ENCODE measurements at places on chromosomes 1 and 21. TPM values are rescaled to one million over a fixed set of nuclear protein-coding genes. Genes with fewer than 3 reads are reported as not detected.

Gene ZSCAN20
- 4.1 TPM for total RNA-seq

Gene ACOT7
- 10.0 TPM for total RNA-seq

DNA sequence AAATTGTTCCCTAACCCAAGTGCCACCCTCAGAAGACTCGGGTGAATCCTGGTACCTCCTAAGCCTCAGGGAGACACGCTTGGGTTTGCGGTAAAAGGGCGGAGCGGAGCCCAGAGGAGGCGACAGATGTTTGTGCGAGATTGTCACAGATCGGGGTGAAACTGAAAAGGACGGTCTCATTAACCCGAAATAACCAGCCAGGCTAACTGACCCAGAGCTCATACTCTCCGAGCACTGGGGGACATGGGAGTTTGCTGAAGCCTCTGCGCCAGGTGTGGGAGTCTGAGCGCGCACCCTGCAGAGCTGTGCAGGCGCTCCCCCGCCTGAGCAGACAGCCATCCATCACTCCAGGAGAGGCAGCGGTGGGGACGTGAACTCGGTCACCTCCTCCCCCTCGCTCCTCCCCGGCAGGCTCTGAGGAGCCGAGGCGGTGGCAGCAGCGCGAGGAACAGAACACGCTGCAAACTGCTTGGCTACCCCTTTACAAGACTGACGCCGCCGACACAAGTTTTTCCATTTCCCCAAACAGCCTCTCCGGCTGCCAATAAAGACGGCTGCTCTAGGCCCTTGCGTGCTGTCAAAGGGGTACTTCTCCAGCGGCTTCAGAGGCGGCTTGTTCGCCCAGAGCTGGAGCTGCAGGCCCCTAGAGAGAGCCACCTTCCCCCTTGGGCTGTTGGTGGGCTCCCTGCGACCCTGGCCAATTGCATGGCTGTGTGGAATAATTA, 43.5 kb downstream of the RRAGC start:
- peak; percentile 27 for DNase-seq

Gene KIF26B
- total RNA-seq = 5.8 TPM

DNA sequence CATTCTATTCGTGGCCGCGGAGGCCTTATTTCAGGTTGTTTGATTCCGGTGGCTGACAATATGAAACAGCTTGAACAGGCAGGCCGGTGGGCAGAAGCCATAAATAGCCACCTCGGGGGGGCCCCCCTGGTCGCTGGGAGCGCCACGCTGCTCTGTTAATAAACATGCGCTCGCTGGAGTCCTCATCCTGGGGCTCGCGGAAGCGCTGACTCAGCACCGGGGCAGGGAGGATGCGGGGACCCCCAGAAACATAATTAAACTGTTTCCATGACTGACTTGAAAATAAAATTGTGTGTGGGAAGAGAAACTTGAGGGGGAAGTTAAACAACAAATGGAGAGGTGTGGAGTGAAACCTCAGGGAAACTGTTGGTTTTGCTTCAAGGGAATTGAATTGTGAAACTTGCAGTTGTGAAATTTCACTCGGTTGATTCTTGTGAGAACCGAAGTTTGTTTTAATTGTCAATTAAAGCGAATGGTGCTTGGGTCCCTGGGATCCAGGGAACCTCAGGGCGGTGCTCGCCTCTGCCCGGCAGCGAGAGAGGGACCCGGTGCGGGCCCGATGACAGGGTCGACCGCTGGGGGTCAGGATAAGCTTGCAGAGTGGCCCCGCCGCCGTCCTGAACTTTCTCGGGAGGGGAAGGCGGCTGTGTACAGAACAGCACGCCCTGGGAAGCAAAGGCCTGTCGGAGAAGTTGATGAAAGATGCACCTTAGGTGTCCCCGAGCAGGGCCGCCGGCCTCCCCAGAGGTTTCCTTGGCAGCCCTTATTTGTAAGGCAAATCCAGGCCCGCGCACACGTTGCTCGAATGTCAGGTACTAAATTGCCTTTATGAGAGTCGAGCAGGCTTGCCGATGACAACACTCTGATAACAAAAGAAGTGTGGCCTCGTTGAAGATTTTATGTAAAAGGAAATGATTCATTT, 176.9 kb upstream of the LMO4 start:
- peak; percentile 26 for DNase-seq

- DNase-seq = peak; percentile 40
Measured at GRCh38 chr1:25065795-25066238, 135.7 kb upstream of the RUNX3 start.

DNA sequence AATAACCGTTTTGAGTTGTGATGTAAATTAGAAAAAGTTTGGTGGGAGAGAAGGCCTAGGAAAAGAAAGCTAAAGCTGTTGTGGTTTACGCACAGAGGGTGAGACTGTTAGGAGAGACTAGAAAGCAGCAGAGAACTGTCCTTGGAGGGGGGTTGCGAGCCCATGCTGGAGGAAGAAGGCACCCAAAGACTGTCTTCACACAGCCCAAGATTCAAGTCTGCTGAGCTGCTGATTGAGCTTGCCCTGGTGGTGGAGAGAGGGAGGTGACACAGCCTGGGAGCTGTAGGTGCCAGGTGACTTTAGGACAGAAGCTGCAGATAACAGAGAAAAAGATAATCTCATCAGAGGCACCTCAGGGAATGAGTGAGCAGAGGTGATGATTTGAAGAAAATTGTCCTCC, 18.3 kb upstream of the TLR5 start:
- no peak for DNase-seq

GRCh38 chr1:64542118-64542517, 72.2 kb downstream of the CACHD1 start:
- DNase-seq = no peak

GRCh38 chr1:101071470-101071891, 45.9 kb upstream of the DPH5 start:
- DNase-seq = no peak

Gene LCE1B
- 1.9 TPM for total RNA-seq

DNA sequence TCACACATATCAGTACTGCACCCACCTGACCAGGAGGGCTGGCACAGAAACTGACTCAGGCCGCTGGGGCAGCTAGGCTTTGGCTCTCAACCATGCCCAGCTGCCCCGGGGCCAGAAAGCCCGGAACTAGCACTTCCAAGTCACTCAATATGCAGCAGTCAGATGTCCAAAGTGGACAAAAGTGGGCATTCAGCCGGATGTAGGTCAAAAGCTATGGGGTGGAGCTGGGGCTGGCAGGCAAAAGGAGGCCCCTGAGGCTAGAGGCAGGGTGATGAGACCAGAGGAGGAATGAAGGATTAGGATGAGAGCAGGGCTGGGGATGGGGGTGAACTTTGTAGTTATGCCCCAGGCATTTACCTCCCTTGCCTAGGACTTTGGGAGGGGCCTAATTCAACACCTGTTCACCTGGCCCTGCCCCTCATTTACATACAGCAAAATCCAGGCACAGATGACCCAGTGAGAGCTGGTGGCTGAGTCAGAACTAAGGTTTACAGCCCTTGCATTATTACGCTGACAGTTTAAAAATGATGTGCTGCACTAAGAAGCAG, 30.7 kb upstream of the EDN2 start:
- DNase-seq = no peak

DNA sequence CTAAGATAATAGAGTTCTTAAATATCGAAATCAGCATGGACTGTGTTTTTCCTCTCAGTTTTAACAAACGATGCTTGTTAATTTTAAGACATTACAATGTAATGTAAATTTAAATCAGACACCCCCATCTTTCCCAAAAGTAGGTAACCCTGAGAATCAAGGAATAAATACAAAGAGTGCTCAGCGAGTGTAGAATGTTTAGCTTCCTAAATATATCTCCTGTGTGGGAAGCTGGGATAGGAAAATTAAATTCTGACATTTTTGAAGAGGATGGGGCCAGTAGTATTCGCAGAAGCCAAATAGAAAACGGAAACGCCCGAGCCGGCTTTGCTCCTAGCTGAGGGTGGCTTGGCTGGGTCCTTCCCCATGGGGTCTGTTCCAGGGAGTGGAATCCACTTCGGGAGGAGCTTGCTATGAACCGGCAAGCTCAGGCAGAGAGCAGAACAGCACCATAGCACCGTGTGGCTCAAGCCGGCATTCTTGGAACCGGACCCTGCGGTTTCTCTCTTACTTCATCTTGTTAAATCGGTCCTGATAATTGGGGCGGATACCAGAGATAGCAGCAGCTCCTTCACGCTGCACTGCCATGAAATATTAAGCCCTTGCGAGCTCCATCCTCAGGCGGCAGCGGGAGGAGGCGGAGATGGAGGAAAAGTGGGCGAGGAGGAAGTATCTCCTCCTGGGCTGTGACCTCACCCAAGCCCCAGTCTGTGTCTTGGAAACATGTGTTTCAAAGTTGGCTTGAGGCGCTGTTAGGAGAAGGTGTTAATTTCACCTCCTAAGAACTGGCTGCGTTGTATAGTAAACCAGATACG, 24.9 kb downstream of the MAP3K7CL start:
- no peak for DNase-seq

- no peak for DNase-seq
Measured at GRCh38 chr1:239826736-239827135, 264.9 kb upstream of the FMN2 start.

Gene ZNF281
- total RNA-seq = 13.5 TPM

GRCh38 chr21:36135391-36136102, 668 bp downstream of the CBR3 start:
- peak; percentile 64 for DNase-seq

GRCh38 chr1:87834941-87835340, 506.3 kb downstream of the LMO4 start:
- no peak for DNase-seq

DNA sequence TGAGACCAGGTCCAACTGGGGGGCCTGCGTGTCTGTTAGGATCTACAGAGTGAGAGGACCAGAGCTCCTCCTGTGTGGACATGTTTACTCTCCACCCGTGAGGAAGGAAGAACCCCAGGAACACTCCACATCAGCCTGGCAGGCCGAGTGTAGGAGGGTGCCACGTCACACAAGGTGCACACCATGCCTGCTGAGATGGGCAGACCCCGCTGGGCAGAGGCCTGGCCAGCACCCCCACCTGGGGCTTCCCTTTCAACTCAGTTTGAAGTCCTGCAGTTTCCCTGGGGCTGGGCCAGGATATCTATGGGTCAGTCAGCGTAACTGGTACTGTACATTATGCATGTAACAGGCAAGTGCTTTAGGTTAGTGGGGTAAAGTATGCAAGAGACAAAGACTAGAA, 30.1 kb upstream of the PCBP3 start:
- DNase-seq = no peak

Gene NTRK1
- 0.20 TPM for total RNA-seq

Gene HRNR
- total RNA-seq = not detected

GRCh38 chr1:153688276-153688675, 9.8 kb downstream of the NPR1 start:
- no peak for DNase-seq

Gene MATN1
- 1.4 TPM for total RNA-seq

GRCh38 chr1:58899587-58900271, 115.9 kb upstream of the JUN start:
- DNase-seq = no peak

- peak; percentile 92 for DNase-seq
Measured at GRCh38 chr21:43789276-43790009, at the start of gene RRP1. Gene RRP1 (plus strand): TSS chr21:43789577. CDS start chr21:43789630, 53 bp downstream.

Gene TUFT1
- total RNA-seq = 33.3 TPM

Gene CAP1
- total RNA-seq = 141 TPM

- DNase-seq = no peak
Measured at GRCh38 chr1:47680815-47681475, 243.1 kb downstream of the FOXD2 start.

GRCh38 chr21:45735259-45736000, 91.9 kb downstream of the PCBP3 start:
- no peak for DNase-seq

GRCh38 chr1:196593955-196594354, 14.3 kb downstream of the KCNT2 start:
- no peak for DNase-seq

- no peak for DNase-seq
Measured at GRCh38 chr1:15621975-15622374, 4.7 kb downstream of the DDI2 start.

All from skin of body (tissue), 3 donors.